ENCODE measurements at places on chromosomes 3 and 15. TPM values are rescaled to one million over a fixed set of nuclear protein-coding genes. Genes with fewer than 3 reads are reported as not detected.

GRCh38 chr3:48974076-48974864, 15.8 kb upstream of the P4HTM start:
- DNase-seq, result no peak

Gene SYNPR
- total RNA-seq, result not detected

DNA sequence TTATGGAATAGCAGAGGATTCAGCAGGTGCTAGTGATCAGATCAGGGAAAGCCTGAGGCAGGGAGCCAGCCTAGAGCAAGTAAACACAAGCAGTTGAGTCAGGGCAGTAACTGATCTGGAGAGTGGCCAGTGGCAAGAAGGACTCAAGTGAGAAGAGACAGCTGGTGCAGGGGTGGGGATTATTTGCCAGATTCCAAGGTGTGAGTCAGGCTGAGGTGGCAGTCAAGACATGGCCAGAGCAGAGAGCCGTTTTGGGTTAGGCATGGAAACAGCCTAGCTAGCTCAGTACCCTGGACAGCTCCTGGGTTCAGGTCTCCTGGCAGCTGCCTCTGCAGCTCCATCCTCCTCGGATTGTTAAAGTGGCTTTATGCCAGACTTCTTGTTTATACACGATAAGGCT, 281.9 kb upstream of the ONECUT1 start:
- peak; percentile 29 for DNase-seq

GRCh38 chr15:61762676-61763075, 297.6 kb downstream of the VPS13C start:
- no peak for DNase-seq

GRCh38 chr3:143975554-143976152, 4.0 kb downstream of the DIPK2A start:
- peak; percentile 78 for DNase-seq

DNA sequence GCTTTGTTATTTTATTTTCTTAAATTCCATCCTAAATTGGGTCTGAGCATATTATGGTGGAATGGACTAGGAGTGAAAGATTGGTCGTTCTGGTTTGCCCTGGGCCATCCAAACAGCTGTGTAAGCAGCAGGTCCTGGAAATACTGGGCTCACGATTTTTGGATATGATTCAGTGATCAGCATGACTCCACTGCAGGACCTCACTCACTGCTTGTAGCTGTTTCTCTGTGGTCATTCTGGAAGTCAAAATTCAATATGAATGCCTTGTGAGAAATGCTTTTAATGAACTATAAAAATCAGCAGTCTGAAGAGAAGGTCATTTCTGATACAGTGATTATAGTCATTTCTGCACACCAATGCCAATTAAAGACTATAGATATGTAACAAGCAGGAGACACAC, 185.0 kb downstream of the RBMS3 start:
- DNase-seq, result no peak

Gene NR1I2
- not detected for total RNA-seq

GRCh38 chr3:197354568-197355001, 56.2 kb upstream of the DLG1 start:
- DNase-seq, result no peak

DNA sequence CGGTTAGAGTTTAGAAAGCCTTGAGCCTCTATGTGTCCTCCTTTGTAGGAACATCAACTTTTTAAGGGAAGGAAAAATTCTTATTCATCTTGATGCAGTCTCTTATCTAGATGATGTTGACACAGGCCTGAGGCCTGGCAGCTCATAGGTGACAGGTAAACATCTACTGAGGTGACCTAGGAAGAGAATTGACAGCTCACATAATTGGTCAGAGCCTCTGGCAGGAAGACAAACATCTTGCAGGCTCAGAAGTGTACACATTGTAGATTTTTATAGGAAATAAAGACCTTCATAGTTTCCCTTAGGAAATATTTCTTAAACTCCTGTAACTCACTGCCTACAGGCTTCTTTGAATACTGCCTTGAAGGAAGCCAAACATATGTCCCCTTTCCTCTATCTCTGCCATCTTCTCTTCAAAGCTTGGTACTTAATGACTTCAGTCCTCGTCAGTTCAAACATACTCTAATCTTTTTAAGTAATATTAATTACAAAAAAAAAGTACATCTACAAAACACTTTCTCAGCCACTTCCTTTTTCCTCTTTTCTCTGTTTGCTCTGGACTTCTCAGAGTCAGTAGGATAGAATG, 341.3 kb downstream of the TBL1XR1 start:
- DNase-seq, result no peak

DNA sequence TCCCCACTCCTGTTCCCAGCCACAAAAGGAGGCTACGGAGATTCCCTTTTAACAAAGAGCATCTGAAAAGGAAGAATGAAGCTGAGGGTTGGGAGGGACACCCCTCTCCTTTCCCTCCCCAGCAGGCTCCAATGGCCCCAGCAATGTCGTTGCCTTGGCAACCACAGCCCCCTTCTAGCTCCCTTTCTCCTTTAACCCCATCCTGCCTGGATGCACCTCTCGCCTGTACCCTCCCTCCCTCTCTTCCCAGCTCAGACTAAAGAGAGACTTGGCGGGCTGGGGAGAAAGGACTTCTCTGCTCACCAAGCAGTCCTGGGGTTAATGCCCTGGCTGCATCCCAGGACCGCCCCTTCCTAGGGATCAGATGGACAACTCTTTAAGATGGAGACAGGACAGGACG, 7.1 kb upstream of the RPL29 start:
- no peak for DNase-seq

DNA sequence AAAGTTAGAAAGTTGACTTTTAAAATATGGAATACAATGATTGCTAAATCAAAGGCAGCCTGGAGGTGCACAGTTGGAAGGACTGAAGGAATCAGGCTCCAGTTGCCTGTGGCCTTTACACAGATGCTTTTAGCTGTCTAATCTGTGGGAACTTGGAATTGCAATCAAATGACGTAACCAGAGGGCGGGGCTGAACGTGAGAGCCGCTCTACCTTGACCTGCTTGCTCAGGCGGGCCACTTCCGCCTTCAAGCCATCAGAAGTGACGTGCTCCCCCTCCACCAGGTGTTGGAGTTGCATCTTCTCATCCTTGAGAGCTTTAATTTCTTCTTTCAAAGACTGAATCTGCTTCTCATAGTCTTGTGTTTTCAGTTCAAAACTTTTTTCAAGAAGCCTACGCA, 37.7 kb upstream of the GNB5 start:
- no peak for DNase-seq

DNA sequence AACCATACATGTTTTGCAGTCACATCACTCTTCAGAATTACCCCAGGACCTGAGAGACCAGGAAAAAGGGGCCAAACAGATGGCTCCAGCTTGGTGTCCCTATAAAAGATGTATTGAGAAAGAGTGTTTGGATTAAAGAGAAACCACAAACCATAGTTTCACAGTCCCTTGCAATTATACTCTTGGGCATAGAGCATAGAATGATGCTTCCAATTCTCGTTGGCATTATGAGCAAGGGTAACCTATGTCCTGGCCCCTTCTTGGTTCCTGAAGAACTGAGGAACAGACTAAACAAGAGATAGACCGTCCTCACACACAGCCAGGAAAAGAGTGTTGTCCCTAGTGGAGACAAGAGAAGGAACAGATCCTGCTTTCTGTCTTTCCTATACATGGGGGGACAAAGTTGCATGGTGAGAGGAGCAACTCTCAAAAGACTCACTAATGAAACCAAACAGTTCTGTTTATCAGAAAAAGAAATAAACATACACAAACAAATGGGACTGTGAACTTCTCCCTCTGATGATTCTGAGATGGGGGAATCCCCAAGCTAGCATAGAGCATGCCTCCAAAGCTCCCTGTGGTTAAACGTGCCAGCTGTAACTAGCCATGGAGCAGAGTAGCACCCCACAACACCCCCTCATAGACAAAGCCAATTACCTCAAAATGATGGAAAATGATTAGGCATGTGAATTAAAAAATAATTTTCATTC, 908.6 kb downstream of the NTRK3 start:
- no peak for DNase-seq

- DNase-seq, result no peak
Measured at GRCh38 chr3:124783696-124784095, 53.4 kb downstream of the UMPS start.

DNA sequence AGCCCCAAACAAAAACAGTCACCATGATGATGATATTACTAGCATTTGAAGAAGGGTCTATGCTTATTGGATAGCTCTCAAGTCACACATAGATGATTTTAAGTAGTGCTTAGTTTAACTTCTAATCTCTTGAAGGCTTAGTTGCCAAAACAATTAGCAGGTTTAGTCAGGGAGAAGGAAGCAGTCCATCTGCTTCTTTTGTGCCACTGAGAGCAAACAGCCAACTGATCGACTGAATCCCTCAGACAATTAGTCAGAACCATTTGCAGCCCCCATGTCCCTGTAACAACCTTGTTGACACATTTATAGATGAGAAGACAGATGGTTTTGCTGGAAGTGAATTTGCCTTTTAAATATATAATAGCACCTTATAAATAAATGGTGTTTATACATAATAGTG, 585.1 kb upstream of the SUCLG2 start:
- DNase-seq, result no peak

DNA sequence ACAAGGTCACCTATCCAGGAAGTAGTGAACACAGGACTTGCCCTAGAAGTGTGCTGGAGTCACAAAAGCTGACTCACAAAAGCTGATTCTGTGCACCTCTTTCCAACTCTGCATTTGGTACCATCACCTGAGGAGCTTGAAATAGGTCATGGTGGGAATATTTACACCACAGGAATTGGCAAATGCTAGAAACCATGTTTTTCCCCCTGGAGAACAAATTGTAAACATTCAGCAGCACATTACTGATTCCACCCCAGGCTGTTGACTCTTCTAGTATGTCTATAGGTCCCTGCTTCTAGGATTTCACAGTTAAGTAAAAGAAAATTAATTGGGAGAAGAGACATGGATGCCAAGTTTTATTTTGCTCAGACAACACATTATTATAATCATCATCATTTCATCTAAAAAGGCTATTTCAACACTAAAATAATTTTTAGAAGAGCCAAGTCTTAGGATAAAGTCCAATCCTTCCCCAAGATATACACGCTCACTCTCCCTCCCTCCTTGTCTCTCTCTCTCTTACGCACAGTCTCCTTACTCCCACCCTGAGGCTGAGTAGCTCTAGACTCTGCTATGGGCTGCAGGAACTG, 24.7 kb downstream of the CACNA2D2 start:
- no peak for DNase-seq
